ENCODE measurements at places on chromosomes 12 and 14.

GRCh38 chr14:52332269-52332668 is 18.2 kb downstream of the PTGER2 start:
- DNase-seq: no peak

DNA sequence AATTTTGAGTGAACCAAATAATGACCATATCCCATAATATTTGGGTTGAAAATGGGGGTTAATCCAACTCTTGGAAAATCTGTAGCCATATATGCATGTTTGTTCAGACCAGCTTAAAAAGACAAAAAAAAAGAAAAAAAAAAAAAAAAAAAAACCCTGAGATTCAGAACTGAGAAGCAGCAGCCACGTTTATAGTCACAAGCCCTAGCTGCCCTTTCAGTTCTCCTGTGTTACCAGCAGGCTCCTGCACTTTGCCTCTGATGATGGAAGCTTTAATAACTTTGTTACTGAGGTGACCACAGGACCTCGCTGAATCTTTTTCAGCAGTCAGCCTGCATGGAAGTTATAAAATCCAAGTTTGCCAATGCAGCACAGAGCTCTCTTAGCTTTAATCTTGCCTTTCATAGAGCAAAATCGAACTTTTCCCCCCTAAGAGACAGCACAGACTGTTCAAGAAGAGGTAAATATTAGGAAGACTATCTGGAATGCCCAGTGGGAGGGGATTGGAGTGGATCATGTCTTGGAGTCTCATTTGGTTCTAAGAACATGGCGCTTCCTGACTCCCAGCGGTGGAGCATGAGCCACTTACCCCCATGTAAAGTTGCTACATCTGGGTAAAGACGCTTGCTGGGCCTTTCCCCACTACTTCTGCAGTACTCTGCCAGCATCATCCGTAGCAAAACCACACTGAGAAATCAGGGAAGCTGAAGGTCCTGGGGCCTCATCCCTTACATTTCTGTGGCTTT is 20.6 kb downstream of the GNG2 start:
- DNase-seq: no peak

GRCh38 chr12:38639625-38640024 is 265.8 kb downstream of the CPNE8 start:
- DNase-seq: no peak

GRCh38 chr12:26782372-26783130 is 50.4 kb downstream of the ITPR2 start:
- DNase-seq: no peak

DNA sequence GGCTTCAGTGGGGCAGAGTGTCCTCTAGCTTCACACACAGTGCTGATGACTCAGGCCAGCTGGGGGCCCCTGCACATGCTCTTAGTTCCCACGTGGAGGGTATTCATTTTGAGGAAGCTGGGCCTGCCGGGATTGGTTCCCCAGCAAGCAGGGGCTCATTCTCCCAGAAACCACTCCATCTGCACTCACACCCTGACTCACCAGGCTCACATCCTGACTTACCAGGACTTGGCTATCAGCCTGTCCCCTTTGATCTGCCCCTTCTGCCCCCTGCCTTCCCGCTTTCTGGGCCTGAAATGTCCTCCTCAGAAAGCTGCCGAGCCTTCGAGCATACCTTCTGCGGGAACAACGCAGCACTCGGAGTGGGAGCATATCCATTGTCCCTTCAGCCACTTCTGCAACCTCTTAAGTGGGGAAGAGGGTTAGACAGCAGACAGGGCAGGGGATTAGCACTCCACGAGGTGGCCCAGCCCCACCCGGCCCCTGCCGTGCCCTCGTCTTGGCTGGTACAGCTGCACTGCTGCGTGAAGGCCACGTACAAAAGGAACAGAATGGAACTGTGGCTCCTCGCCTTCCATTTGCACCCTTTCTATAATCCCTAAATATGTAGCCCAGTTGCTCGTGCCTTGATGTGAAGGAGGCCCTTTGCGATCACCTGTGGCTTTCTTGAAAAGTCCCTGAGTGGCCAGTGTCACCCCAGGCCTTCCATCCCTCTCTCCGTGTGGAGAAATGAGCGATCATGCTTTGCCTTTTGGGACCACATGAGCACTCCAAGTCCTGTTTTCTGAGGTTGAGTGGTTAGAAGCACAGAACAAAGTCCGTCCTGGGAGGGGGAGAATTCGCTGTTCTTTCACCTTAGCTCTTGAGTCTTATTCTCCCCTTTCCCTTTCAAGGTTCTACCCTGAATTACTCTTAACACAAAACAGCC is 26.1 kb downstream of the TPCN1 start:
- DNase-seq: no peak

- DNase-seq: no peak
Observed at GRCh38 chr14:102403028-102403427, 40.3 kb downstream of the TECPR2 start.

DNA sequence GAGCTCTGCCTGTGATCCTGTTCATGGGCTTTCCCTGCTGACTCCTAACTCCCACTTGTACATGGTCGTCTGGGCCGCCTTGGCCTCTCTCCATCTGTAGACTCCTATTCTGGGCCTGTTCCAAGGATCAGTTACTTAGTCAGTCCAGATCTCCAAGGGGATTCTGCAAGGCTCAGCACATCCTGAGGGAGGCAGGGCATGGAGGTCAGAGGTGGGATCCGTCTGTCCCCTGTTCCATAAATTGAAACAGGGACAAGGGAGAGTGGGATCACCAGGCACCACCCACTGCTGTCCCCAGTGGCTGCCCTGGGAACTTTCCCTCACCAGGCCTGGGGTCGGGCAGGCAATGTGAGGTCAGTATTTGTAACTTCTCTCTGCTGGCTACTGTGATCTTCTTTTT is 43.5 kb downstream of the KCTD10 start:
- DNase-seq: no peak

Measured in ovary (tissue), 10 donors.